Stimulated activated CD4-positive, alpha-beta T cell treated with anti-CD3 and anti-CD28 coated beads, Interleukin-2, amount 100 ng/mL, for 24 hours (primary cell): ENCODE measurements at places on chromosomes 12 and 14.

DNA sequence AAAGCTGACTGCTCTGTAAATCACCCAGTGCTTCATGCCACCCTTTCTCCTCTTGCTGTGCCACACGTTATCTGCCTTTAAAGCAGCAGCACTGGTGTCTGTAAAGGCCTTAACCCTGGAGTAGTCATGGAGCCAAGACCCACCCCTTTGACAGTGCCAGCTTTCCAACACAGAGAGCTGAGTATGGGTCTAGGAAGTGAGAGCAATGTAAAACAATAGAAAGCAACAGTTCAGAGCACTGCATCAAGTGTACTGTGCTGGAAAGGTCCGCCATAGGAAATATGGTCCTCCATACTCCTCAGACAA lies 139.5 kb downstream of the DAD1 start:
- no peak for DNase-seq

- no peak for DNase-seq
Observed at GRCh38 chr12:94141004-94141764, 7.2 kb upstream of the PLXNC1 start.

GRCh38 chr12:116121453-116121871 lies 156.0 kb downstream of the MED13L start:
- no peak for DNase-seq

DNA sequence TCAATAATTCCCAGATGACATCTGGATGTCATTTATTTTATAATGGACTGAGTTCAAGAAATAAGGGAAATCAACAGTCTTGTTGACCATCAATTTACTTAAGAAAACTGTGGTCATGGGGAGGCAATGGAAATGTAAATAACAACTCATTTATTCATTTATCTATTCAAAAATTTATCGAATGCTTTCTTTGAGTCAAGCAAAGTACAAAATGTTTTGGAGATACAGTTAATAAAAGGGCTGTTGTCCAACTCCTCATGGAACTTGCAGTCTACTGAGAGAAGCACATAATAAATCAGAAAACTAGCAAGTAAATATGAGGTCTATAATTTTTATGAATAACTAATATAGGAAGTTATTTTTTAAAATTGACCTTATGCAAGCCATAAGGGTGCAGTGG lies 65.5 kb upstream of the KITLG start:
- no peak for DNase-seq

DNA sequence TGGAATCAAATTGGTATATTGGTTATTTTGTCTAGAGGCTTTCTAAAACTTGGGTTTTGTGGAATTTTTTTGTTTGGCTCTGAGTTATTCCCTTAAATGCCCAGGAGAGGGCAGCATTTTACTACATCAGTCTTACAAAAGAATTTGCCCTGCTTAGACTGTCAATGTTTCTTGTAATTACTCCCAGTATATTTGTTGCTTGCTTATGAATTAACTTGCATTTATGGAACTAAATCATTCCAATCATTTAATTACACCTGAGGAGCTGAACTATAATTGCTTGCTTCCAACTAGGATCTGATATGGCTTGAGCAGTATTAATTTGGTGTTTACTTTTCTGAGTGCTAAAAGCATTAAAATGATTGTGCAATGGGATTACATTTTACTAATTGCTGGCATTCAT lies 48.7 kb downstream of the MIPOL1 start:
- DNase-seq, result no peak

DNA sequence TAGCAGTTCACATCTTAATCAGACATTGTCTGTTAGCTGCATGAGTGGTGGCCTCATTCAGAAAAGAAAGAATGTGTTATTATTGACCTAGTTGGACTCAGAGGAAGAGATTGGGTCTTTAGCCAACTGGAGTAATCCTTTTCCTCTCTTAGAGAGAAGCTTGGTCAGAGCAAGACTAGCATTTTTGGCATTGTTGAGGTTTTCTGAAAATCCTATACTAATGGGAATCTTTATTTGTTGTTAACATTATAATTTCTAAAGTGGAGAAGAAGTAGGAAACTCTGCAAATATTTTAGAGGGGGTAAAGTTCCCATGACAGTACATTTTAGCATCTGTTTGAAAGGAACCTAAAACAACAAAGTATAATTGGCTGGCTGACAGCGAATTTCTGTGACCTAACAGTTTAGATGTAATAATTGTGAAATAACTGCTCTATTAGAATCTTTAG lies 9.7 kb downstream of the TOX4 start:
- no peak for DNase-seq

DNA sequence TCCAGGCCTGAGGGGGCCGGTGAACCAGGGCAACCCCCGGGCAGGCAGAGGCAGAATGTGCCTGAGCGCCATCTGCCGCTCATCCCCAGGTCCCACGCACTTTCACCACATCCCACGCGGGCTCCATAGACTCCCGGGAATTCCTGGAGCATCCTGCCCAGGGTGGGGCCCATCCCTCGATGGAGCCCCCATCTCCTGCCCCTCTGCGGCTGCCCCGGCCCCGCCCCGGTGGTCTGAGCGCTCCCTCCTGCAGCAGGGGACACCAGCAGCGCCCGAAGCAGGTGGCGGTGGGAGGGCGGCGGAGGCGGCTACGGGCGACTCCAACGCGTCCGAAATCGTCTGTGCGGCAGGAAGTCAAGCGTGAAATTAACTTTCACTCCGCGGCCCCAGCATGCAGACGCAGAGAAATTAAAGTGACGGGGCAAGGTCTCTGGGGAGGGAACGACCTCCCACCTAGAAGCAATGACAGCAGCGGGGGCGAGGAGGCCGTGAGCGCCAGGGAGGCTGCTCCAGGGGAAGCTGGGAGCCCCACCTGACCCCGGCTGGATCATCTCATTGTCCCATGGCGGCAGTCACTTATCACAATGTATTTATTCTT lies 122.2 kb downstream of the NCOR2 start:
- DNase-seq, result no peak

GRCh38 chr14:83196236-83196635 lies 1662.6 kb upstream of the SEL1L start:
- no peak for DNase-seq

GRCh38 chr14:101632520-101632919 lies 71.2 kb downstream of the DIO3 start:
- DNase-seq, result no peak

- DNase-seq, result no peak
Observed at GRCh38 chr12:64893961-64894360, 69.5 kb downstream of the TBC1D30 start.

DNA sequence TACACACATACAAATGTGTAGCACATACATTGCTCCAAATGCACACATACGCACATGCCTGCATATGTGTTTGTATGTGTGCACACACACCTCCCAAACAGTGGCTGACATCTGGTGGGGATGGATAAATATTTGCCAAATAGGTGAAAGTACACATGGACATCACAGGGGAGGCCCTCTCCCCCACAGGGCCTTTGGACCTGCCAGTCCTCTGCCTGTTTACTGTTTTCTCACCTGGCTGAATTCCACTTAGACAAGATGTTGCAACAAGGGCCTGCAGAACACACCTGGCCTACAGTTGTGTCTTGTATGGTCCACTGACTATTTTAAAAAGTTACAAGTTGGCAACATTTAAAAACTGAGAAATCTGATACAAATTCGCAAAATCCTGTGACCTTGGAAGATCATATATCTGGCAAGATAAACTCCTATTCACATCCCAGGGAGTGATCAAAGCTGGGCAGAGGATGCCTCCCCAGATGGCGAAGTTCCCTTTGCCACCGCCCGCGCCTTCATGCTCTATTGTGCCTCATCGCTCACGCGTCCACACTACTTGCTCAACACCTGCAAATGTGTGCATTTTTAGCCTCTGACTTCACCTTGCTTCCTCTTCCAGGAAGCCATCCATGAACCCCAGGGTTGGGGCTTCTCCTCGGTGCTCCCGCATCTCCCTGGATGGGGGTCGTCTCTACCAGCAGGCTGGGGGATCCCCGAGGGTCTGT lies 118.4 kb upstream of the FZD10 start:
- no peak for DNase-seq

DNA sequence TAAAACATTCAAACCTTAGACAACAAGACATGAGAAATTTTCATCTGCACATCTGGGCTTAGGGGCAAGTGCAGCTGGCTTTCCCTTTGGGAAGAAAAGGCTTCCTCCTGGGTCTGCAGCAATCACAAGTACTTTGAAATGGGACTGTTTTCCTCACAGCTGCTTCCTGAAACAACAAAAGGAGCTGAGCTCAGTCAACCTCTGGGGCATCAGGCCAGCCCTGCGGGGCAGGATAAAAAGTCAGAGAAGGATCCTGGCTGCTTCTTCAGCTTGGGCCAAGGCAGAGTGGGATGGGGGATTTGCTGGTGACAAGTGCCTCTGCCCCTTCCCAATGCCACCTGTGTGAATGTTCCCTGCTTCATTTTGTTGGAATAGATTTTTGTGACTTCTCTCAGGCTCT lies 16.2 kb upstream of the SDR39U1 start:
- no peak for DNase-seq

DNA sequence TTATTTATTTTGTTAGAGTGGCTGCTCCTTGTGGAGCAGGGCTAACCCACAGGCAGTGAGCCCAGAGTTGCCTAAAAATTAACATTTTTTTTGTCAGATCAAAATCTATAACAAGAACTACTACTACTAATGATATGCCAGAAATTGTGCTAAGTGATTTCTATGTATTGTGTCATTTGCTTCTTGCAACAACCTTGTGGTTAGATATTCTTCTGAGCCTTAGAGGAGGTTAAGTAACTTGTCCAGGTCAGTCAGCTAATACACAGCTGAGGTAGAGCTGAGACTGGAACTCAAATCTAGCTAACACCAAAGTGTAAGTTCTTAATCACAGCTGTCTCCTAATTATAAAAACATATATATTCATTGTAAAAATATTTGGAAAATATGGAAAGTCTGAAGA lies 29.8 kb downstream of the CFL2 start:
- DNase-seq, result no peak

DNA sequence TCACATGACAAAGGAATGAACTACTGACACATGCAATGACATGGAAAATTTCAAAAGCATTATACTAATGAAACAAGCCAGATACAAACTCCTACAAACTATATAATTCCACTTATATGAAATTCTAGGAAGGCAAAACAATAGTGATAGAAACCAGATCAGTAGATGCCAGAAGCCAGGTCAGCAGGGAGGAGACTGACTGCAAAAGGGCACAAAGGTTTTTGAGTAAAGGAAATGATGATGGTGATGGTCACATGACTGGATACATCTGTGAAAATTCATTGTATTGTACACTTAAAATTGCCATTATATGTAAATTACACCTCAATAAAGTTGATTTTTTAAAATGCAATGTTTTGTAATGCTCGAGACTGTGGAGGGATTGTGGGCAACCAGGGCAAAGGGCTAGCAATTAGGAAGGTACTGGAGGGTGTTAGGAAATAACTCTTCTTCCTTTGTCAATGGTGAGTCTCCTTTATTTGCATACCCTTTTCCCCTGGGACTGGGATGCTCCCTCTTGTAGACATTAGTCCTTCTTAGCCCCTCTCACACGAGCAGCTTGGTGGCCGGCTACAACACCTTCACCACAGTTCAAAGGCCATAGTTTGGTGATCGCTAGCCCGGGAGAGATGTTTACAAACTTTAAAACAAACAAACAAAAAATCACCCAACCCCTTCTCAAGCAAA lies 6.7 kb upstream of the PRPF40B start:
- no peak for DNase-seq

DNA sequence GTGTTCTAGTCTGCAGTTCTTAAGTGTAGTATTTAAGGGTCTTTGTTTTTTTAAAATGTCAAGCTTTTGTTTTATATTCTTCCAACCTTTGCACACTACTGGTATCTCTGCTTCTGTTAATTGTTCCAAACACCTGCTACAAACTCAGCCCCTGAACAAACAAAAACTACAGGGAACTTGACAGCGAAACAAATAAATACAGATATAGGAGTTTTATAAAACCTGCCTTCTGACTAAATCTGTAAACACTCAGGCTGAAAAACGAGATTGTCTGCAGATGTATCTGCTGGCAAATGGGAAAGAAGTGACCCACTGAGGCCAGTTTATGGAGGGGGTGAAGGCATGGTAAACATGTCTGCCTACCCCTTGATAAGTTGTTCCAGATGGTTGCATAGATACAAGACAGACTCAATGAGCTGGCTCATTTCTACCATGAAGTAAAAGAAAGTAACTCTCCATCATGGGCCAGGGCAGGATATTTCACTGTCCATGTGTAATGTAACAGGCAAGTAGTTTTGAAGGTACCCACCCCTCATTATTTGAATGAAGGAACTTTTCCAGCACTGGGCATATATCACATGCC lies 75.6 kb downstream of the LMO3 start:
- DNase-seq, result no peak

DNA sequence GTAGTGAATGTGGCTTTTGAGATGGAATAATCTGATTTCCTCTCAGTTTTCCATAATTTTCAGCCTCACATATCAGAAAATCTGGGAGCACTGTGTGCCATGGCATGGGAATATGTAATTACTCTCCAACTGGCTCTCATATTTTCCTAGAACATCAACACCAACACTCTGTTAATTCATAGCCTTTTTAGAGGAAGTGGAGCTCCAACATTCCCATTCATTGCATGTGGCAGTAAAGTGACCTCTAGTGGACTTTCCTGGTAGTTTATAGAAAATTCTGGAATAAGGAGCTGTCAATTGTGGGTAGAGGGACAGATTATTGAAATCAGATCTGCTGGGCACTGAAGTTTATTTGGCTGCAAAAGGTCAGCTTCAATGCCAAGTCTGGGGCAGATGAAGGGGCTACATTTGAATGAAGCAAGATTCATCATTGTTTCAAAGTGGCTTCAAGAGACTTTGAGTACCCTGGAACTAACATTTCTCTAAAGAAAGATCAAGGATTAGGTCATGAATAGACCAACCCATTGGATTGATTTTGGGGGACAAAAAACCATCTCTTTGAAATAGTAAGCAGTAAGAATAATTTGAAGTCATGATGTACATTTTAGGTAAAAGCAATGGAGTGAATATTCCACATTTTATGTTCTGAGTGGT lies 23.6 kb upstream of the USP44 start:
- DNase-seq, result no peak

- DNase-seq, result no peak
Observed at GRCh38 chr12:117844114-117844830, 124.5 kb downstream of the KSR2 start.

DNA sequence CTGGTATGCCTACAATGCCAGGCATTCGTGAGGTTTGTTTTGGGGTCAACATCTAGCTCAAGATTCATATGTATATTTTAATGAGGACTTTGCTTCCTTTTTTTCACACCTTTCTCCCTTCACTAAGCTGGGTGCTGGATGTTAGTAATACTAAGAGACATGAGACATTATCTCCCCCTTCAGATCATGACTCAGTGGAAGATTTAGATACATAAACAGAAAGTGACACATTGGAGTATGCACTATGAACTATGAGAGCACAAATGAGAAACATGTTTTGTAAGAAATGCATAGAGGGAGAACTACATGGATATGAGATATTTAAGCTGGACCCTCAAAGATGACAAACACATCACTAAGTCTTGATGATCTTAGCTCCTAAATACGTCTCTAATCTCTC lies 286.3 kb downstream of the RPAP3 start:
- no peak for DNase-seq
